Substantia nigra (tissue), 51 donors: ENCODE measurements at places on chromosomes 16 and 17.

DNA sequence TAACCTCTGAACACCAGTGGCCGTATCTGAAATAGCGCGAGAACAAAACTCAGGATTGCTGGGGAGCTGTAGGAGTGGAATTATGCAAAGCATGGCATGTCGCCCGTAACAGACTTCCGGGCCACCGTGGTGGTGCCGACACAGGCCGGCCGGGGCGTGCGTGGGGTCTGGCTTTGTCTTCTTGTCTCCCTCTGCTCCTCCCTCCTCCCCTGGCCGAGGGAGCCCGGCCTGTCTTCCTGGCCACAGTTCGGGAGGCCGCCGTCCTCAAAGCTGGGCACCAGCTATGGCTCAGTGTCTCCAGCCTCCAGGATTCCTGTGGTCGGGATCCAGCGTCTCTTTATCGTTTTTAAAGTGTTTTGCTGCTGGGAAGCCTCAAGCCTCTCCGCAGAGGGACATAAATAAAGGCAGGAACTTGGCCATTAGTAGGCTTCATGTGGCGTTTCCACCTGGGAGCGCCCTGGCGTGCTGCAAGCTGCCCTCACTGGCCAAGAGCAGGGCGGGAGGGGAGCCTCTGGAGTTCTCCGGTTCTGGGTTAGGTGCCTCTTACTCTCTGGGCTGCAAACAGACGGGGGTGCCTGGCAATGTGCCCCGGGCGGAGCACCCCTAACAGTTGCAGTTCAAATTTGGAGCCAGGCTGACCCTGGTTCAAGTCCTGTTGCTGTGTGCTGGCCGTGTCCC is 22.0 kb upstream of the NPTX1 start:
- DNase-seq = no peak

- DNase-seq = no peak
Measured at GRCh38 chr16:85616607-85617321, 3.6 kb downstream of the GSE1 start.

DNA sequence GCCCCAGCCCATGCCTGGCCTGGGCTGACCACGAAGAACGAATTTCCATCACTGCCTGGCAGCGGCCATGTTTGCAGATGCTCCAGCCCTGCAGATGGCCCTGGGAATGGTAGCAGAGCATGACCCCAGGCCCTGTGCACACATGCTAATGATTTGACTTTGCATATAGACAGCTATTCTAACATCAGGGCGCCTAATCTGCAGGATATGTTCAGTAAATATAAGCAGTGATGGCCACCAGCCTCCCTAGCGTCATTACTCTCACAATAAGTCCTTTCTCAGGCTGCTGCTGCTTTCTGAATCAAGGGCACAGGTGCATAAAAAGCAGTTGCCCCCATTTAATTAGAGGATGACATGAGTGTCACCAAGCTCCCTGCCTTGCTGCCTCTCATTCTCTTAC is 24.2 kb downstream of the DNAH9 start:
- no peak for DNase-seq

DNA sequence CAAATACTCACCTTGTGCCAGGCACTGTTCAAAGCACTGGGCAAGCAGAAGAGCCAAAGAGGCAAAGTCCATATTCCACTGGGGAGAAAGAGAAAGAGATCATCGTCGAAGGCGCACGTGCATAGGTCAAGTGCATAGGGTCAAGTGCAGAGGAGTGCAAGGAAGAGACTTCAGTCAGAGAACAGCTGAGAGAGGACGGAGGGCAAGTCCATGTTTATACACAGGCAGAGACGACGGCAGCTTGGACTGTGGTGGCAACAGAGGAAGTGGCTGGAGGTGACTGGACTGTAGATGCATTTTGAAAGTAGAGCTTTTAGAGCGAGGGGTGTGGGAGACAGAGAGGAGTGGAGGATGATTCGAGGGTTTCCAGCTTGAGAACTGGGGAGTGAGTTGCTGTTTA is 74.7 kb upstream of the SDK2 start:
- DNase-seq = no peak

GRCh38 chr17:77697480-77698400 is 260.8 kb upstream of the TNRC6C start:
- no peak for DNase-seq

DNA sequence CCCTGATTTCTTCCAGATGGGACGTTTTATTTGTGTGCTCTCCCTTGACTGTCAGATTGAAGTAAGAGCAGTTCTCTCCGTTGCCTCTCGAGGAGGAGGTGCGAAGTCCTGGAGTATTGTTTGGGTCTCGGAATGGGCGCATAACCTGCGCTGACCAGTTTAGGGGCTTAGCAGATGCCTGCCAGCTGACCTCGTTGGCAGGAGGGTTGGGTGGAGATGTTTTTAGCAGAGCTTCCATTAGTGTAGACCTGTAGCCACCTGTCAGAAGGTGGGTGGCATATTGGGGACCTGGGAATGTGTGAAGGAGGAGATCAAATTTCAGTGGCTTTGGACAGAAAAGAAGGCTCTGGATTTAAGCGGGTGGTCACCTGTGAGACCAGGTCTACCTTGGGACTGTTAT is 3.6 kb downstream of the RASD1 start:
- DNase-seq = no peak

DNA sequence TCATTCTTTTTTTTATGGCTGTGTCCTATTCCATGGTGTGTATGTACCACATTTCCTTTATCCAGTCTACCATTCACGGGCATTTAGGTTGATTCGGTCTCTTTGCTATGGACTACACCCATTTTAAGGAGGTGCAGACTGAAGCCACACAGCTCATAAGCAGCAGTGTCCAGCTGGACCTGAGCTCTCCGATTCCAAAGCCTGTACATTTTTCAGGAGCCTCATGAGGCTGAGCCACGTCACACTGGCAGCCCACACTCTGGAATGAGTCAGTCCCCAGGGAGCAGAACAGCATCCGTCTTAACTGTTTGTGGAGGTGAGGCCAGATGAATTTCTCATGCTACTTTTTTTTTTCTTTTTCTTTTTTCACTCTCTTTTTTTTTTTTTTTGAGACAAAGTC is 116.1 kb downstream of the C16orf95 start:
- no peak for DNase-seq

- DNase-seq = no peak
Measured at GRCh38 chr17:22171631-22172030, 479.3 kb downstream of the KCNJ18 start.

GRCh38 chr17:80981062-80981902 is 10.4 kb upstream of the CHMP6 start:
- no peak for DNase-seq

DNA sequence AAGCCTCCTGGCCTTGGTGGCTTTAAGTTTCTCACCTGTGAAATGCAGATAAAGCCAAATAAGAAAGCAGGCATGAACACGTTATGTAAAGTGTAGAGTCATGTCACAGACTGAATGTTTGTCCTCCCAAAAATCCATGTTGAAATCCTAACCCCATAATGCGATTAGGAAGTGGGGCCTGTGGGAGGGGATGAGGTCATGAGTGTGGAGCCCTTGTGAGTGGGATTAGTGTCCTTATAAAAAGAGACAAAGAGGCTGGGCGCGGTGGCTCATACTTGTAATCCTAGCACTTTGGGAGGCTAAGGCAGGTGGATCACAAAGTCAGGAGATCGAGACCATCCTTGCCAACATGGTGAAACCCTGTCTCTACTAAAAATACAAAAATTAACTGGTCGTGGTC is 19.5 kb upstream of the C16orf78 start:
- DNase-seq = no peak

DNA sequence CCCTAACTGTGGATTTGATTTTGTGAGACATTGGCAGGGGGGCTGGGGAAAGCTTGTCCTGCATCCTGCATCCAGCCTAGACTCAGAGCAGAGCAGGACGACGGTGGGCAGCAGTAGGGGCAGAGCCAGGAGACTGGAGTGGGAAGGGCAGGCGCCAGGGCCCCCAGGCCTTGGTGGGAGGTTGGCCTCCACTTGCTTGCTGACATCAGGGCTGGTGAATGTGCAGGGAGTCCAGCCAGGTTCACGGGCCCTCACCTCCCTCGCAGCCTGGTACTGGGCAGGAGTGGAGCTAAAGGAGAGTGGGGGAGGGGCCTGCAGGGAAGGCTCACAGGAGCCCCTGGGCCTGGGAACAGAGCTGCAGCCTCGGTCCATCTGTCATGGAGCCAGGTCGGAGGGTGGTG is 2.2 kb upstream of the SMTNL2 start:
- no peak for DNase-seq

- no peak for DNase-seq
Measured at GRCh38 chr17:51258756-51259563, 889 bp downstream of the MBTD1 start.

DNA sequence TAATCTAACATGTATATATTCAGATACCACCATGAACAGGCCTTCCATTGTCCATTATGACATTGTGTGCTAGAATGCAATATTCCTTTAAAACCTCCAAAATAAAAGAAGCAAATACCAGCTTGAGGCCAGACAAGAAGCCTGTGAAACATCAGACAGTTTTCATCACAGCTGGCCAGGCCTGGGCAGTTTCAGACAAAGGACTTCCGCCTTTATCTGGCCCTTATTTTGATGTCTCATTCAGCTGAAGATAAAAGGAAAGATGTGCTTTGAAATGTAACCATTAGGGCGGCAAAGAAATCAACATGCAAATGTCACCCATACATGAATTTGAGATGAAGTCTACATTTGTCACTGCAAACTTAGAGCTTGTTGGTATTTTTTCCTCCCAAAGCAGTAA is 737.5 kb downstream of the KCNJ2 start:
- DNase-seq = no peak

GRCh38 chr16:28878083-28878926 is at the start of gene ATP2A1:
TSS of gene ATP2A1 (plus strand) at chr16:28878488. CDS start at chr16:28878672, 184 bp downstream.
- DNase-seq = no peak
